Nephron progenitor cell (in vitro differentiated cells): ENCODE measurements at places on chromosomes 13 and 19.

DNA sequence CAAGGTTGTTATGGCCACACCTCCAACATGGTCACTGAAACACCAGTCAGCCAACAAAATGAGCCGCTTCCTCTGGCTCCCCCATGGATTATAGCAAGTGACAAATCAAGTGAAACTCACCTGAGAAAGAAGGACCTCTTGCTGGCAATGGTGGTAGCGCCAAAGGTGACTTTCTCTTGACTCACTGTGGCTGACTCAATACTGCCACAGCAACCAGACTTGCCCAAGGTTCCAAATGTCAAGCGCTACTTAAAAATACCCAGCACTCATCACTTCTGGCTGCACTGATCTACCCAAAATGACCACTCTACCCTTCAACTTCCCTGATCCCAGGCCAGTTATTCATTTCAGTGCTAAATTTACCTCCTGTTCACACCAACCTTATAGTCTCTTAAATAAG, 495.5 kb downstream of the FOXO1 start:
- no peak for DNase-seq

DNA sequence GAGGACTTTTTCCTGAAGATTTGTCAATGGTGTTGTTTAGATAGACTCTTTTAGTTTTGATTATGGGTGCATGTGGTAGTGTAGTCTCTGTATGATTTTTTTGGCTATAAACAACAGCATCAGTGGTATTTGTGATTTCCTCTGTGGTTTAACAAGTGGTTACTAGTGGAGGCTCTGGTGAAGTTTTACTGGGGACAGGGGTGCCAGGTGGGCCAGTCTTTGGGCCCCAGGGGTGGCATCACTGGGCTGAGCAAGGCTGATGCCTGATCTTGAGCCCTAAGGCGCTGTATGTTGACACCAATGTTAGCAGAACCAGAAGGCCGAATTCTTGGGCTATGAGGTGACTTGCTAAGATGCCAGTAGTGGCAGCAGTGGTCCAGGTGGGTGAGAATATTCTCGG, 811.4 kb downstream of the DACH1 start:
- no peak for DNase-seq

DNA sequence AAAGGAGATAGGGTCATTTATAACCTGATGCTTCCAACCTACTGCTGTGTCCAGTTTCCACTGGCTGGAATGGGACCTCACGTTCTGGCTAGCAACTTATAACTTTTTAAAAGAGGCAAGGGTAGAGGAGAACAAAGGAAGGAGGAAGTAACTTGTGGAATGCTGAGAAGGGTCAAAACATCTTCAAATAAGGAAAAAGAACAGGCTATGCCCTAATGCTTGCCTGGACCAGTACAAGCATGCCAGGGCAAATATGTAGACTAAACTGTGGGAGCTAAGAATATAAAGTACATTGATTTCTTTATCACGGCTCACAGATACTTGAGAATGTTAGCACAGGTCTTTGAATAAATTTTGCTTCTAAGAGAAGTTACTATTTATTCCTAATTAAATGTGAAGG, 1.5 kb upstream of the ZNF561 start:
- DNase-seq: no peak

- no peak for DNase-seq
Measured at GRCh38 chr13:94291631-94292322, 187.7 kb downstream of the DCT start.

DNA sequence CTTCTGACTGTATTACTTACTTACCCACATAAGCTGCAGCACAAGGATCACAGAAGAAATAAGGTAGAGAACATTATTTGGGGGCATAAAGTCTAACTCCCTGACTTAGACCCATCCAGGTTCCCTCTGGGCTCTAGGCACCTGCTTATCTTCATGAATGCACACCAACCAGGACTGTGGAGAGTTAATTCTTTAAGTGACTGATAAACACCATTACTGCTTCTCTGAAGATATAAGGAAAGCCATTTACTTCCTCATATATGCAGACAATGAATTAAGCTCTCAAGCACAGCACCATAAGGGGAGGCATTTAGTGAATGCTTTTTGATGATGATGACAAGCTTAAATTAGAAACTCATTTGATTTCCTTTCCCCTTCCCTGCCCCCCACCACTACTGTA, 22.5 kb downstream of the OBI1 start:
- DNase-seq: no peak

DNA sequence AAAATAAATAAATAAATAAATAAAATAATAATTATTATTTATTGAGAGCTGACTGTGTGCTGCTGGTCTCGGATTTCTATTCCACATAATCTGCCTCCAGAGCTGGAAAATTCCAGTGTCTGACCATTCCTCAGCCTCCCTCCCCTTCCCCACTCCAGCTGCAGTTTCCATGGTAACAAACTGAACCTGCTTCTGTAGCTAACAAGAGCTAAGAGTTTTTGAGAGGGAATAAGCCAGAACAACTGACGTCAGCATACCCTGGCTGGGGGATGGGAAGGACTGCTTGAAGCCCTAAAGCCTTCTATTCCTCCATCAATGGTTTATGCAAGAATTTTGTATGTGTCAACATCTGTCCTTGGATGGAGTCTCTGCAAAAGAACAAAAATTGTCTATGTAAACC, 26.0 kb upstream of the PEG3 start:
- no peak for DNase-seq

- DNase-seq: no peak
Measured at GRCh38 chr19:18468517-18468916, 30.6 kb upstream of the ISYNA1 start.

DNA sequence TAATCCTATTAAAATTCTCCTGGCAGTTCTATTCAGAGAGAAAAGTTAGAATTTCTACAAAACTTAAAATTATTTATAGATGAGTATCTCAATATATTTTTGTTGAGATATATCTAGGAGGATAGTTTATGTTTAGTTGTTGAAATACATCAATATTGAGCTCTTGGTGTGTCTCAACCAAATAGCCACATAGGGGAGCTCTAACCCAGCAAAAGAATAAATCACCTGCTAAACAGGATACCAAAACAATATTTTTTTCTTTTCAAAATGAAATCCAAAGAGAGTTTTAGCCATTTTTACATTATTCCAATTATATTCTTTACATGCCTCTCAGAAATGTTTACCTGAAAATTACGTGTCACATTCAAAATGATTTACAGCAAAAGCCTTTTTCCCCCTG, 954.7 kb downstream of the SLITRK6 start:
- DNase-seq: no peak

DNA sequence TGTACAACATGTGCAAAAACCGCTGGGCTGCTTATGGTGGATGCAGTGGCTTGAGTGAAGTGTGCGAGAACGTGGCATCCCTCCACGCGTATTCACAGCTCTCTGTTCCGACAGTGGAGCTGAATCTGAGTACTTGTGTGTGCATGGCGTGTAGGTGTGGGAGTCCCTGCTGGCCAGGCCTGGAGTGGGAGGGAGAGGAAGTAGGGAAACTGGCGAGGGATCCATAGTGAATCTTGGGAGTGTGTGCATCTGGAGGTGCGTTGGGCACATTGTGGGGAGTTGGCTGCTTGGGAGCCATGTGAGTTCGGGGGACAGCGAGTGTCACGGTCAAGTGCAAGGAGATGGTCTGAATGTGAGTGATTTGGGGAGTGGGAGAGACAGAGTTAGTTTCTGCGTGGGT, 2.4 kb downstream of the KLC3 start:
- no peak for DNase-seq

DNA sequence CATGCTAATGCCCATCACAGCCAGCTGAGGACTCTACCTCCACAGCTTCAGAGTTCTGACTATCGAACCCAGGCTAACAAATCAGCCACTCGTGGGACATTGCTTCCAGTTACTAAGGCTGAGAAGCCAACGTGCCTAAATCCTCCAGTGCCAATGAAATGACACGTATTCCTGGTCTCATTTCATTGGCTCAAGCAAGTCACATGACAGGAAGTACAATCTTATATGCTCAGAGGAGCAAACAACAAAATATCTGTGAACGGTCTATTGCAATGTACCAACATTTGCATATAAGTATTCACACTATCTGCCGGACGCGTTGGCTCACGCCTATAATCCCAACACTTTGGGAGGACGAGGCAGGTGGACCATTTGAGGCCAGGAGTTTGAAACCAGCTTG, 12.8 kb upstream of the IZUMO2 start:
- no peak for DNase-seq

- DNase-seq: no peak
Measured at GRCh38 chr19:31570718-31571117, 221.5 kb upstream of the TSHZ3 start.

DNA sequence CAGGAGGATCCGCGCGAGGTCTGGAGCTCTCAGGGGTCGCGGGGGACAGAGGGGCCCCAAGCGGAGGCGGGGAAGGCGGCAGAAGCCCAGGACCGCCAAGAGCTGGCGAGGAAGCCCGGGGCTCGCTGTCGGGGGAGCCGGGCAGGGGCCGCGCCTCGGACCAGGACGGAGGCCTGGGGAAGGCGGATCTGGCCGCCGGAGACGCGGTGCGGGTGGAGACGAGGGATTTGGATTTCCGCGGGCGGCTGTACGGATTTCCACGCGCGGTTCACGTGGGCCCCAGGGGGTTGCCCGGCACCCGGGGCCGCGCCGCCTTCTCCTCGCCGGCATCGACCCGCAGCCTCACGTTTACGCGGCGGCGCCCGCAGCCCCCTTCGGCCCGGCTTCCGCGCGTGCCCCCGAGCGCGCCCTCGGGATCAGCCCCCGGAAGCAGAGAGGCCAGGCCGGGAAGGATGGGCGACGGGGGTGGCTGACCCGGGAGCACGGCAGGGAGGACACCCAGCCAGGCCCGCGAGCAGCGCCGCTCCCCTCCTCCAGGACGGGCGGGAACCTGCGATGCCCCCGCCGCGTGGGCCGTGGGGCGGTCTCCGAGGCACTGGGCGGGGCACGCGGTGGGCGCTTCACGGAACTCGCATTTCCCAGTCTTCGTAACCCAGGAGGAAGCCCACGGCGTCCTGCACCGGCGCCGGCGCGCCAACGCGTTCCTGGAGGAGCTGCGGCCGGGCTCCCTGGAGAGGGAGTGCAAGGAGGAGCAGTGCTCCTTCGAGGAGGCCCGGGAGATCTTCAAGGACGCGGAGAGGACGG, 4.7 kb downstream of the F7 start:
- peak; percentile 49 for DNase-seq

DNA sequence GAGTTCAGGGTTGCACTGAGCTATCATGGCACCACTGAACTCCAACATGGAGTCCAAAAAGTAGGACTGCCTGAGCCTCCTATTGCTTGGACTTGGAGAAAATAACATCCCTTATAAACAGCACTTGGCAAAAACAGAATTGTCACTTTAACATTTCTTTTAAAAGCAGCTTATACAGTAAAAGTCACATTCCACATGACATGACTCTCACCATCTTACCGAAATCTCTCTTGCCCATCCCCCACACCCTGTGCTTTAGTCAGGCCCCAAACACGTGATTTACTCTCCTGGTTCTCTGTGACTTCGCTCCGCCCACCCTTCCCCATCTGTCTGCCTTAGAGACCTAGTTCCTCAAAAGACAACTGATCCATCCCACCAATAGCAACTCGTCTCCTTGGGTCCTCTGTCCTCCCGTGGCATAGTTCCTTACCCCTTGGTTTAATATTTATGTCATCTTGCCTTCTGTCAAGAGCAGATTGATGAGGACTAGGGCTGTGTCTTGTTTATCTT, 4.6 kb downstream of the SAFB start:
- DNase-seq: peak; percentile 39

- DNase-seq: no peak
Measured at GRCh38 chr19:31659897-31660210, 310.6 kb upstream of the TSHZ3 start.

GRCh38 chr19:5607318-5608275, 15.0 kb downstream of the SAFB2 start:
- DNase-seq: no peak
